ENCODE measurements at places on chromosomes 12 and 14.

DNA sequence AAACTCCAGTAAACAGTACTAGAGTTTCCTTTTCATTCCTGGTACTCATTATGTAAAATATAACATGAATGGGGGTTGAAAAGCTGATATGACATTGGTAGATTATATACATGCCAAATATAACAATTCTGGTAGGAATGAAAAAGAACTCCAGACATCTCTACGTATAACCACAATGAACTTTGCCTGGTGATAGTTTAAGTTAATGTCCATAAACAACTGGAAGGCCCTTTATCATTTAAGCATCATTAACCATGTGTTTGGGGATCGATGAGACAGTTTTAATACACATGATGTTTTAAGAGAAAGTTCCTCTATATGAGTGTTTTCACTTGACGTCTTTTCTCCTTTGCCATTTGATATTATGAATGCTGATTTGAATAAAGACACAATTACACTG is 5.8 kb downstream of the PTGER2 start:
- no peak for DNase-seq

- DNase-seq, result no peak
Observed at GRCh38 chr12:3160081-3160480, 82.9 kb downstream of the TSPAN9 start.

GRCh38 chr14:39974036-39974435 is 541.8 kb upstream of the FBXO33 start:
- no peak for DNase-seq

- no peak for DNase-seq
Observed at GRCh38 chr14:93034671-93034994, 81.1 kb downstream of the ITPK1 start.

GRCh38 chr12:14314801-14315200 is 50.7 kb upstream of the ATF7IP start:
- no peak for DNase-seq

DNA sequence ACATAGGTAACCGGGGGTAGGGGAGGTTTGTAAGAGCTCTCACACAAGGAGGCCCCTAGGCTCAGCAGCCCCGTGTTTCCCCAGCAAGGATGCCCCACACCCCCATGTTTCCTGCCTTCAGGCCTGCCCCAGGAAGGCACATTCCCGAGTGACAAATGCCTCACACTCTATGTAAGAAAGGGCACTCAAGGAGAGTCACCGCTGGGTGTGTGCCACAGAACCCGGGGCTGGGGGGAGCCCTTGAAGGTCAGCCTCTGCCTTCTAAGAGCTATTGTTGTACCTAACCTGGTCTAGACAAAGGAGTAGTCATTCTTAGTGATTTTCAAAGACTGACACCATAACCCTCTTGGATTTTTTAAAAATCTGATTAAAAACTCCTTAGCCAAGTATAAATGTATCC is 333.6 kb downstream of the DPF3 start:
- no peak for DNase-seq

DNA sequence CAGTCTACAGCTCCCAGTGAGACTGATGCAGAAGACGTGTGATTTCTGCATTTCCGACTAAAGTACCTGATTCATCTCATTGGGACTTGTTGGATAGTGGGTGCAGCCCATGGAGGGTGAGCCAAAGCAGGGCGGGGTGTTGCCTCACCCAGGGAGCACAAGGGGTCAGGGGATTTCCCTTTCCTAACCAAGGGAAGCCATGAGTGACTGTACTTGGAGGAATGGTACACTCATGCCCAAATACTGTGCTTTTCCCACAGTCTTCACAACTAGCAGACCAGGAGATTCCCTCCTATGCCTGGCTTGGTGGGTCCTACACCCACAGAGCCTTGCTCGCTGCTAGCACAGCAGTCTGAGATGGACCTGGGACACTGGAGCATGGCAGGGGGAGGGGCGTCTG is 21.0 kb upstream of the ABCC9 start:
- DNase-seq, result peak; percentile 68

DNA sequence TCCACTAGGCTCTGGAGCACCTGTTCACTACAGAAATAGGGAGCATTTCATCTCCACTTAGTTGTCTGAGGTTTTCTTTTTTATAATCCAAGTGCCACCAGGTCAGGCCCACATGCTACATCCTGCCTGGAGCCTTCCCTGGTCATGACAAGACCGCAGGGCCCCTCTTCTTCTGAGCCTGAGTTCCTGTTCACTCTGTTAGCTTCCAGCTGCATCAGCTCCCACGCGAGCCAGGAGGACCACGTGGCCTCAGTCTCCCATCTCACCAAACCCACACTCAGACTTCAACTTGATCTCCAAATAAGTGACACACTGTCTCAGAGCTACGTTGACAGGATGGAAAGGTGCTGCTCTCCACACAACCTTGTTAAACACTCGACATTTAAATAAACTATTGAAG is 21.0 kb downstream of the RIMBP2 start:
- DNase-seq, result no peak

- DNase-seq, result no peak
Observed at GRCh38 chr14:65100922-65101541, 1.3 kb downstream of the MAX start.

DNA sequence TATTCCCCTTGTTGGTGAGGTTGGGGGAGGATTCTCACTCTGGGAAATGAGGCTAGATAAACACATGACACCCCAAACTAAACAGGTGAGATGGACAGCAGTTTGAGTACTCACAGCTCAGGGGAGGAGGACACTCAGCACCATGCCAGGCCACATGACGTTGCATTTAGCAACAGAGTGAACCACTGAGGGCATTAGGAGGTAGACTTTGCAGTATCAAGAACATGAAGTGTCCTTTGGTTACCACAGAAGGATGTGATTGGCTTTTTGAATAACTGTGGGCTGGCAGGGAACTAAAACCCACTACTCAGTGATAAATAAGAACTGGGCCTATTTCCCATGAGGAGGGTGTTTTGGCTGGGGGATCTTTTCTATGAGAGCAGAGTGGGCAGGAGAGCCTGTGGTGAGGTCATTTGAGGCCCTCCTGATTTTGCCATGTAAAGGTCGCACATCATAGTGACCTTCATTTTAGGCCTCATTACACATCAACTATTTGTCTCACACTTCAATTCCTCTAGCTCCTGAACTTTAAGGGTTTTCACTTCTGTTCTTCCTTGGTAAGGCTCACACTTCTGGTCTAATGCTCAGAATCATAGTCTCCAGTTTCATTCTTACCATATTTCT is 89.8 kb upstream of the PRKD1 start:
- no peak for DNase-seq

GRCh38 chr14:71261206-71261605 is 353.9 kb downstream of the PCNX1 start:
- DNase-seq, result no peak

- DNase-seq, result no peak
Observed at GRCh38 chr14:72488514-72488913, 405.4 kb downstream of the DPF3 start.

DNA sequence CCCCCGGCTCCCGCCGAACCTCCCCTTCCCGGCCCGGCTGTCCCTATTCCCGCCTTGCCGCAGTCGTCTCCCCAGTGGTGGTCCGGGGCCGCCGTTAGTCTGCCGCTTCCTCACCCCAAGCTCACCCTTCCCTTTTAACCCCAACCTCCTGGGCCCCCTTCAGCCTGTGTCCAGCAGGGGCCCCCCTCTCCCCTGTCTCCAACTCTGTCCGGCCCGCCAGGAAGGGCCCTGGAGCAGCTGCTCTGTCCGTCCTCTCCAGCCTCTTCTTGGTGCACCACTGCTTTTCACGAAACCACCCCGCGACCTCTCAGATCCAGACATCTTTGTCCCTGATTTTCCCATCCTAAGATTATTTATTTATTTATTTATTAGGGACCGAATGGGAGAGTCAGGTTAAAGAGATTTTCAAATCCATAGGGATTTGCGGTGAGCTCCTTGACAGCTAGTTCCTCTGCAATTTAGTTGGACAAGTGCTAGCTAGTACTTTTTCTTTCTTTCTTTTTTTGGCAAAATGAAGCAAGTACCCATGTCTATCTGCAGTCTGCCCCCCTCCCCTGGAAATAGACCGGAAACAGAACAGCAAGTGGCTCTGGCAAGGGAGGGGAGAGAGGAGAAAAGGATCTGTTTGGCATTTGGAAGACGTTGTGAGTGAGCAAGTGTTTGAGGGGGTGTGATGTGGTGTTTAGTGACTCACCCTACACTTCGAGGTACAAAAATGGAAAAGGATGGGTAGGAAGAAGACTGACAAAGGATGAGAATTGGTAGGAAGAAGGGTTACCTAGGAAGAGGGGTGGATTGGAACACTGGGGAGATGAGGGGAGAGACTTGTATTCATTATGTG is 632 bp downstream of the UBR7 start:
- DNase-seq, result no peak

DNA sequence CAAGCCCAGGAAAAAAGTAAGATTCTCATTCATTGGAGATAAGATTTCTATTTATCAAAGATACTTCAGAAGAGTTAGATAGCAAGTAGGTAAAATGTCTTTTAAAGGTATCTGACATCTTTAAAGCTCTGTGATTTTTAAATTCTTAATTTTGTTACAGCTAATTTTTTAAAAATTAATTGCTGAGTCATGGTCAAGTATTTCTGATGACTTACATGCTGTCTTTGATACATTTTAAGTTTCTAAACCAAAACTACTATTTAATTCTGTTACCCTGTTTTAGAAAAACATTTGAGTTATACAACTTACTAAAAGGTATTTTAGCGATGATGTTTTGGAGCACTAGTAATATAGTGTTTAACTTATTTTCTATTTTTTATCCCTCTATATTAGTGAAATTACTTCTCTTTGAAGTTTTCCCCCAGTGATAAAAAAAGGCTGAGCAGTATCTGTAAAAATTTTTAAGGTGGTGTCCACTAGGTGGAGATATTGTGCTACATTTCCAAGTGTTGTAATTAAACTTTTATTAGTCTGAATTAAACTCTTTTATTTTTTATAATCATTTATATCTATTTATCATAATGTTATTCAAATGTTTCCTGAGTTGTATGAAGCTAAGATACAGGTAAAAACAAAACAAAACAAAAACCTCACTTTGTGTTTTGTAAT is 11.5 kb downstream of the ALG10 start:
- no peak for DNase-seq

- DNase-seq, result no peak
Observed at GRCh38 chr12:15181017-15181683, 40.1 kb downstream of the RERG start.

DNA sequence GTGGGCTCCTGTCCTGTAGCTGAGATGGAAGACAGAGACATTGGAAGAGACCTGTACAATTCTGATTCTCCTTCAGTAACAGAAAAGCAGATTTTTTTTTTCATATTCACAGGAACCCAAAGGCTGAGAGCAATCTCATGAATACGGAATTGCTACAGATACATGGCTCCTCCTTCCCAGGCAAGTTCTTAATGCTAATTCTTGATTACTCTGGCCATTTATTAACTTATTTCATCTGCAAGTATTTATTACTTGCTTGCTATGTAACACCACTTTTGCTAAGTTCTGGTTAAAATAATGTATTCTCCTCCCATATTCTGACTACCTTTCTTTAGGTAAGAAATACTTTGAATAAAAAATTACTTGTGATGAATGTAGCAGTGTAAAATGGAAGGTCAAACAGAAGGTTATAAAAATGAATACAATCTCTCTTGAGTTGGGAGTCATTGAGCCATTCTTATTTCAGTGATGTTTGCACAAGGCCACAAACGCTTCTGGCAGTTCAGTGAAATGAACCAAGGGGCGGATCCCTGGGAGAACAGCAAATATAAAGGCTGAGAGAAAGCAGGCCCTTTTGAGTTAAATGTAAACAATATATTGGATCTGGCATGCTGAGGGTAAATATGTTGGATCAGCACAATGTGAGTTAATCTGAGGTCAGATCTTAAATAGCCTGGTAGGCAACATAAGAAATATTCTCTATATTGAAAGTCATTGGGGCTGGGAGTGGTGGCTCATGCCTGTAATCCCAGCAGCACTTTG is 37.6 kb downstream of the MUCL1 start:
- DNase-seq, result no peak

DNA sequence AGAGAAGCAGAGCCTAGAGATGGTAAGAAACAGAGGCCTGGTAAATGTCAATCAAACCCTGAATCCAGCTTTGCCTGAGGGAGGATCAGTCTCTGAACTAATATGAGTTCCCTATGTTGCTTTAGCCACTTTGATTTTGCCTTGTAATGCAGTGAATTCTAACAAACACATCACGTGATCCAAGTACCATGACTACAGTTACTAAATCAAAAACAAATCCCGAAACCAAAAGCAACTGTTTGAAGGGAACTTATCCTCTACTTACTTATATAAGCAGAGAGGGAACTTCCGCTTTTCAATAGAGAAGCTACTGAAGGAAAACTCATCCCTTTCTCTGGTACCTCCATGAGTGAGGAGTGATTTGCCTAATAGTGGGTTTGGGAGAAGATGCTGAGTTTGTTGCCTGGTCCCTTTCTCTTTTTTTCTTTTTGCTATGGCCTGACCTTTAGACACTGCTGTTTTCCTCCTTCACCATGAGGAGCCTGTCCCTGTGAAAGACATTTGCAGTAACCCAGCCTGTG is 7.7 kb upstream of the PPTC7 start:
- DNase-seq, result no peak

DNA sequence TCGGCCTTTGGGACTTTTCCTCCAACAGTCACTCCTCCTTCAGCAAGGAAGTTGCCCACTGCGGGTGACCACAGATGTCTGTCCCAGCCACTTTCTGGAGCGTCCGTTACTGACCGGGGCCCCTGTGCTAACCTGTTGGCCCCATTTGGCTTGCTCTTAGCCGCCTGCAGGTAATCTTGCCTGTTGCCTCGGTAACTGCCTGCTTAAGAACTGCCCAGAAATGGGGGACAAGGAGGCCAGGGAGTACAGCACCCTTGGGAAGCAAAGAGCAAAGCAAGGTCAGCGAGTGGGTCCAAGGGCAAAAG is 338.8 kb upstream of the SFSWAP start:
- DNase-seq, result no peak

DNA sequence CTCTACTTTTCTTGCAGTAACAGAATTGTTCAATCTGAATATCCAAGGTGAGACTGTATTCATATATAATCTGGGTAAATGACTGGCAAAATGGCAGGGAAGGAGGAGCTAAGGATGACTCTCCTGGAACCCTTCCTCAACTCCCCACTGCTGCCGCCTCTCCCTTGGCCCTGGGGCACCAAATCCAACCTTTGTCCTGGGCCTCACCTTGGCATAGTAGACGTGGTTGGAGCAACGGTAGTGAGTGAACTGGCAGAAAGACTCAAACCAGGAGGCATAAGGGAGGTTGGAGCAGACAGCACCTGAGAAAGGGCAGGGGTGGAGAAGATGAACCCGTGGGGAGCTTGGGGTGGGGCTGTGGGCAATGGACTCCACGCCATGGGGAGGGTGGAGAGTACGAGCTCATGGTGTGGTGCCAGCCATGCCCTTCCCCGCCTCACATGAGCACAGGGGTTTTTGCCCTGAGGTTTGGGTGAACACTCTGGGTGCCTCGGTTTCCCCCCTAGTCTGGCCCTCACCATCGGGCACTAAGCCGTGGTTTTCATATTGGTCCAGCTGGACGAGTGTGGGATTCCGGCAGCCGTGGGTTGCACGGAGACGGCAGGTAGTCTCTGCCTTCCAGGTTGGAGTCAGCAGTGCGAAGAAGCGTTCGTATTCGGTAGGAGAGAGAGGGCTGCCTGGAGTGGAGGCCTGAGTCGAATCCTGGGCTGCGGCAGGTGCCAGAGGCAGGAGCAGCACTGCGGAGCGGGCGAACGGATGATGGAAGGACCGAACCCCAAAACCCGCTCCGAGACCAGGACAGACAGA is 753 bp downstream of the ACRBP start:
- DNase-seq, result no peak

- no peak for DNase-seq
Observed at GRCh38 chr12:56163533-56164344, 5.6 kb downstream of the MYL6 start.

Data from HS-5 (cell line).